ENCODE measurements at places on chromosomes 6 and 20.

- DNase-seq = no peak
Measured at GRCh38 chr20:3925899-3926638, 36.9 kb downstream of the PANK2 start.

- no peak for DNase-seq
Measured at GRCh38 chr6:36793913-36794712, 45.1 kb downstream of the CPNE5 start.

- no peak for DNase-seq
Measured at GRCh38 chr6:149318581-149319286, 1.2 kb downstream of the TAB2 start.

- no peak for DNase-seq
Measured at GRCh38 chr6:70889270-70889669, 67.6 kb downstream of the B3GAT2 start.

DNA sequence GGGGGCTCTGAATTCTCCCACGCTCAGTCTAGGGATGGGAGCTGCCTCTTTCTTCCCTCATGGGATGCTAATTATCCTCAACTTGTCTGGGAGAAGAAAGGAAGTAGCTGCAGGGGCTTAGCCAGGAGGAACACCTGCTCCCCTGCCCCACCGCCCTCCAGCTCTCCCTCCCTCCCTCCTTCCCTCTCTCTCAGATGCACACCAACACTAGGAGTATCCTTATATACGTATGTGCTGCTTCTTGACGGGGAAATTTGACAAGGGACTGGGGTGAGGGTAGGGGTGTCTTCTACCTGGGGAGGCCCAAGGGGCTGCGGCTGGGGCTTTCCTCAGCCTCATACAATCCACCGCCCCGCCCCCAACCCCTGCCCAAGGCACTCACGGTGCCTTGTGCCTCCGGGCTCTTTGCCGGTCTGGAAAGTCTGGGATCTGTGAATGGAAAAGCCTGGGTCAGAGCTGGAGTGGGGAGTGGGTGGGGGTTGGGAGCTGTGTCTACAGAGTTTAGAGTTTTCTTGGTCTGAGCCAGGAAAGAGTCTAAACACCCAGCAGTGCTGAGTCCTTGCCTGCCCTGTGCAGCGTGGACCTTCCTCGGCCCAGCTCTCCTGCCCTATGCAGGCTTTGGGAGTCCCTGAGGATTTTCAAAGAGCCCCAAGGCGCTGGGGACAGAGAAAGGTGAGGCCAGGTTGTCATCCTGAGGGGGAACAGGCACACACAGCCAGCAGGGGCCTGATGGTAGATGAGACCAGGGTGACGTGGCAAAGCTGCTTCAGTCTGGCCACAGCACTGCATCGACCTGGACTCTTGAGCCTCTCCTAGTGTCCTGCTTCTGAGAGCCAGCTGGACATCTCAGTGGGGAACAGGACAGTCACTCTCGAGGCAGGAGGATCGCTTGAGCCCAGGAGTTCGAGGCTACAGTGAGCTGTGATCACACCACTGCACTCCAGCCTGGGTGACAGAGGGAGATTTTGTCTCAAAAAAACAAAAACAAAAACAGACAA, 29.3 kb upstream of the EMILIN3 start:
- no peak for DNase-seq

DNA sequence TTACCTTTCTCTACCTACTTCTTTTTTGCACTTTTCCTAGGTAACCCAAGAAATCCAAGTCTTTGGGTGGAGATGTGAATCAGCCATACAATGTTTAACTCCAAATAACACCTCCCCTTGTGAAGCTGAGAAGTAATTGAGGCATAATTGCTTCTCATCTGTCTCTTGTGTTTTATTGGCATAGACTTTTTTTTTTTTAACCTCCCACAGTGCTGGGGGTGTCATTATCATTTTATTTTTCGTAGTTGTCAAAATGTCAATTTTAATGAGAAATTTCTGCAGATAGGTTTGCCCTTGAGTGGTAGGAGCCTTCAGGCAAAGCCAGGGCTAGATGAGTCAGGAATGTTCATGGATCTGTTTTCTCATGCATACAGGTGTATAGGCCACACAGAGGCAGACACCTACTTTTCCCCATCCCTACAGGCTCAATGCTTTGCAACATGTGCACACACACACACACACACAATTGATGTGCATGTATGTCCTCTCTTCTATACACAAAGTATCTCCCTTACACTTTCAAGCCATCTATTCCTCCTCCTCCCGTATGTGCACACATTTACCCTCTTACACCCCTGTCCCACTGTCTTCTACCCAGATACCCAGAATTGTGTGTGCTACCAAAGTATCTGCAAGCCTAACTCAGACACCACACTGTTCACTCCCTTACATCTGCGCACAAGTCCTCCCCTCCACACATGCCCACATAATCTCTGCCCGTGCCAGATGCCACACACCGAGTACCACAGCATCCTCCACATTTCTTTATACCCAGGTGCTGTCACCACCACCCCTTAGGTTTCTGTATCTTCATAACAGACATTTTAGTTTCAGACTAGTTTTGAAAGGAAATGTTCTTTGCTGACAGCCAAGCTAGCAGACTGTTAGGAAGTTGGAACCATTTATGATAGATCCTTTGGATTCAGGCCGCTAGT, 22.0 kb downstream of the RALY start:
- no peak for DNase-seq

DNA sequence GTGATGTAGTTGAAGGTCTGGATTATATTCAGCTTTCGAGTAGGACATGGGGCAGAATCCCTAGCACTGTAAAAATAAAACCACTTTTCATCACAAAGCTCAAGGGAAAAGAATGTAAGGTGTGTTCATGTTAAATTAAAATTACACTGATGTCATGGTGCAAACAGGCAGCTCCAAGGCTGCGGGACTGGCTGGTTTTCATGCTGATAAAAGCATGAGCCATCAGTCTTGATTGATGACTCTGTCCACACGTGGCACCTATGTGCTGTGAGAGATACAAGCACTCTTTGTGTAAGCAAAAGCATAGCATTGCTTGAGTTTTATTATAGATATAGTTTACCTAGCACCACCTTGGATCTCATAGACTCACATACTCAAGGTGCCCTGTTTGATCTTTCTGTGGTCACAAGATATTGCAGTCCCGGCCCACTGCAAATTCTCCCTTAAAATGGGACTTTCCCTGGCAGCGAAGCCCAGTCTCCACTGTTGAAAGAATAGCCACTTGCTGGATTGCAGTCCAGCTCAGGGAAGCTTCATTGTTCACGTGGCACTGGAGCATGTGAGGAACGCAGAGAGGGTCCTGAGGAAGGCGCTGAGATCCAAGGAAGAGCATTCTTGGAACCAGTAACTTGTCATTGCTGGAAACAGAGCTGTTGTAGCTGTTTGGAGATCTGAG, 90.6 kb downstream of the TIAM2 start:
- no peak for DNase-seq

- DNase-seq = no peak
Measured at GRCh38 chr6:52535711-52536423, 41.0 kb downstream of the TRAM2 start.

DNA sequence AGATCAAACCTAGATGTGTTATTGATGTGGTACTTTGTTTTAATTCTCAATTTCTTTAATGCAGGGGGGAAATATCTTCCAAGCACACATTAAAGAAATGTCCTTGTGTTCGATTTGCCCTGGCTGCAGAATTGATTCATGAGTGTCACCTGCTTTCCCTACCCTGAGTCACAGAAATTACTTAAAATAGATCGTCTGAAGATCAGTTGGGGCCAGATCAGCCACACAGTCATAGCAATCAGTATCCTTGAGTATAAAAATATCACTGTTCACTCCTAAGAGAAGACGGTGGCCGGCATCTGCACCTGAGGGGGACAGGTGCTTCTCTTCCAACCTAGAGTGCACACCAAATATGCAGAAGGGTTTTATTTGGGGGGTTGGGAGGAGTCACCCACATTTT, 115.2 kb upstream of the RIN2 start:
- no peak for DNase-seq

GRCh38 chr6:16418151-16418550, 179.8 kb downstream of the GMPR start:
- DNase-seq = no peak

GRCh38 chr6:116326181-116326671, 44.5 kb upstream of the DSE start:
- no peak for DNase-seq

DNA sequence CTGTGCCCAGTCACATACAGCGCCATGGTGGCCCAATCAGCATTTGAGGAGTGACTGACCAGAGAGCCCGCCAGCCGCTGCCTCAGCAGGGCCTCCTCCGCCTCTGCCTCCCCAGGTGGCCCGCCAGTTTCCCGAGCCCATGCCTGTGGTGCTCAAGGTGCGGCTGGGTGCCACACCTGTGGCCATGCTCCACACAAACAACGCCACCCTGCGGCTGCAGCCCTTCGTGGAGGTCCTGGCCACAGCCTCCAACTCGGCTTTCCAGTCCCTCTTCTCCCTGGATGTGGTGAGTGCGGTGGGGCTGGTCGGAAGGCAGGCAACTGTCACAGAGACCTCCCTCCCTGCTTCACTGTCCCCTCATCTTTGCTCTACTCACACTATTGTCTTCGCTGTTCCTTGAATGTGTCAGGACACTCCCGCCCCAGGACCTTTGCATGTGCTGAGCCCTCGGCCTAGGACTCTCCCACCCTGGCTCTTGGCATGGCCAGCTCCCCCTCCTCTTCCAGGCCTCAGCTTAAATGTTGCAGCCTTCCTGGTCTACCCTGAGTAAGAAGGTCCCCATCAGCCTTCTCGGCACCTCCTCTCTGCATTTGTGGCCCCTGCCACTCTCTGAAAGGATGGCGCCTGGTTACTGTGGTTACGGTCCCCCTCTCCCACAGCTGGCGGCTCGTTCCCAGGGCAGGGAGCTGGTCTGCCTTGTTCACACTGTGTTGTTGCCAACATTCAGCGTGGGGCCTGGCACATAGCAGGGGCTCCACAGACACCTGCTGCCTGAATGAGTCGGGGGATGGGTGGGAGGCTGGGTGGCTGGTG, 11.8 kb upstream of the BPIFB6 start:
- no peak for DNase-seq

GRCh38 chr6:83708970-83709747, at the start of gene SNAP91:
Gene SNAP91 (minus strand): TSS chr6:83709101. CDS start chr6:83707927, 1,174 bp downstream.
- DNase-seq = no peak

- DNase-seq = no peak
Measured at GRCh38 chr20:14288341-14289330, 48.8 kb downstream of the FLRT3 start.

GRCh38 chr6:47524136-47524845, 46.7 kb downstream of the CD2AP start:
- no peak for DNase-seq

GRCh38 chr6:89580997-89581666, 57.4 kb downstream of the LYRM2 start:
- no peak for DNase-seq

DNA sequence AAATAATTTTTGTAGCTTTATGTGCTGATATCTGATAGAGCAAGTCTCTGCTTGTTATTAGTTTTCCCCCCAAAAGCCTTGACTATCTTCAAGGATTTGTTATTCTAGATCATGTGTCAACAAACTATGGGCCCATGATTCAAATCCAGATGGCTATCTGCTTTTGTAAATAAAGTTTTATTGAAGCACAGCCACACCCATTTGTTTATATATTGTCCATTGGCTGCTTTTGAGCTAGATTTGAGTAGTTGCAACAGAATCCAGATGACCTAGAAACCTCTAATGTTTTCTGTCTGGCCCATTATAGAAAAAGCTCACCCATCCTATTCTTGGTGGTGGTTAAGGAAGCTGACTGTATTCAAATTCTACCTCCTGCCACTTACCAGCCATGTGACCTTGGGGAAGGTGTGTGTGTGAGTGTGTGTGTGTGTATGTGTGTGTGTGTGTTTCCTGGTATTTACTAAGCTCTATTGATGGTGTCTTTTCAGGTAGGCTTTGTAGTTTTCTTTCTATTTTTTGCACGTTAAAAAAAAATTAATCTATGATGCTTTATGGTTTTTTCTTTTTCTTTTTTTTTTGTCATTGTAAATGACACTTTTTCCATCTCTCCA, 1.3 kb upstream of the GTSF1L start:
- no peak for DNase-seq

GRCh38 chr6:162099685-162100084, 627.9 kb downstream of the PRKN start:
- no peak for DNase-seq

DNA sequence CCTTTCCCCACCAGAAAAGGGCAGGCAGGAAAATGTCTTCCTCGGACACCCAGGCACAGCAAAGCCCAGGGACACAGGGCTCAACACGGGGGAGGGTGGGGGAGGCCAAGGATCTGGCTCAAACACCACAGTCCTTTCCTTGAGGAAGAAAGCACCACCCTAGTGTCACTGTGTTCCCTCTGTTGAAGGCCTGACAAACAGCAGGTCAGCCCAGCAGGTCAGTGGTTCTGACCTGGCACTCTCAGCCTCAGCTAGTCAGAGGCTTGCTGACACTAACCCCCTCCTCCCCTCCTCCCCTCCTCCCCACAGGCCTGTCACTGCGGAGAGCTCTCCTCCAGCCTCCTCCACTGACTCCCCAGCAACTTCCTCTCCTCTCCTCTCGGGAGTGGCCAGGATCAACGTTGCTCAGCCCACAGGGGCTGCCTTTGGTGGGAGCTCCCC, 239.6 kb downstream of the LRFN2 start:
- DNase-seq = no peak

- no peak for DNase-seq
Measured at GRCh38 chr6:76330031-76330430, 257.6 kb upstream of the IMPG1 start.

DNA sequence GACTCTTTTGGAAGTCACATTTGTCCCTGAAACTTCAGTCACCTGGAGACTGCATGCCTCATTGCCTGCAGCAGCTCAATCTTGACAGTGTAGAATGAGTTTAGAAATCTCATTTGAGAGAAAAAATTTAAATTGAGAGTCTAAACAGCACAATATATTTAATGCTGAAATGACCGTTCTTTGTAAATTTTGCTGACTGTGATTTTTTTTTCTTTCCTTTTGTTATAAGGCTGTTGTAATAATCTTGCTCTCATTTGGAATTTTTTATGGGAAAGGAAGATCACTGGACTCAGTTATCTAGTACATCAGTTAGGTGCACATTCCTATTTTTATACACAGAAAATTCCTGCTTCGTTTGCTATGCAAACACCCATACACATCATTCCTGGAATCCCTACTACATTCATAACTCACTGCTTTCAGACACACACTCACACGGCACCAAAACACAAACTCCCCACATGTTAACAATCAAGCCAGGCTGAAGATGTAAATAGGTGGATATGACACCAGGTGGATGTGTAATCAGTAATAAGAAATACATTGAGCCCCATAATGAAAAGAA, 43.8 kb downstream of the PTCHD4 start:
- no peak for DNase-seq

GRCh38 chr6:114816678-114817077, 473.9 kb upstream of the HS3ST5 start:
- DNase-seq = no peak

GRCh38 chr6:109445382-109445781, 4.9 kb downstream of the SMPD2 start:
- no peak for DNase-seq

DNA sequence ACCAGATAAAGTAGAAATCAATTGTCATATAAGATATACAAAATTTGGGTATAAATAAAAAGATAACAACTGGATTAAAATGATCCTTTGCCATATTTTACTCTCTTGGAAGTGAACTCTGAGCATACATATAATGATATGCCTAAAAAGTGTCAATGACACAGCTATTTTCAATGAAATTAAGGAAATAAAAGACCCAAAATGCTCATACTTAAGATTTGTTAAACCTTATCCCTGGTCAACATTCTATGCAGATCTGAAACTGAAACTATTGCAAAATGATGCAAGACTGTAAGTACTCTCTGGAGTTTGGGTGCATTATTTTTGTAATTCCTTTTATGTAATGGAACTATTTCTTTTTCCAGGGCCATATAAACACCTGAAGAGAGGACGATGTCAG, 119.0 kb upstream of the SGK1 start:
- no peak for DNase-seq
